ENCODE measurements at places on chromosomes 2 and 18. TPM values are rescaled to one million over a fixed set of nuclear protein-coding genes. Genes with fewer than 3 reads are reported as not detected.

Gene AQP12B
- polyA plus RNA-seq, result not detected

DNA sequence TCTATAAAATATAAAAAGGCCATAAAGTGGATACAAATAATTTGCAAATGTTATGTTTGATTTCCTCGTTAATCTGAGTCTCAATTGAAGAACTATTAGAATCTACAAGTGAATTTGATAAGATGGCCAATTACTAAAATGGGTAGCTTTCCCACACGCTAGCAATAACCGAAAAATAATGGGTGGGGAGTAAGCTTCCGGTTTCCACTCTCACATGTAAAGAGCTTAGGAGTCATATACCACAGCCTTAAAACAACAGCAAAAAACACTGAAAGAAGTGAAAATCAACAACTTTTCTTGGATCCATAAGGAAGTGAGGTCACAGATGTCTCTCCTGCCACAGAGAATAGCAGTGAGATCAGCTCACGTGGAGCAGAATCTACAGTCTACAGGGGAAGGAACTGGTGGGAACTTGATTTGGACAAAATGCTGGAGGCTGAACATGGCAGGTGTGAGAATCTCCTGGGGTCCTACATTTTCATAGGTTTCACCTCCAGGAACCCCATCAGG, 18.6 kb downstream of the THAP4 start:
- no peak for DNase-seq

DNA sequence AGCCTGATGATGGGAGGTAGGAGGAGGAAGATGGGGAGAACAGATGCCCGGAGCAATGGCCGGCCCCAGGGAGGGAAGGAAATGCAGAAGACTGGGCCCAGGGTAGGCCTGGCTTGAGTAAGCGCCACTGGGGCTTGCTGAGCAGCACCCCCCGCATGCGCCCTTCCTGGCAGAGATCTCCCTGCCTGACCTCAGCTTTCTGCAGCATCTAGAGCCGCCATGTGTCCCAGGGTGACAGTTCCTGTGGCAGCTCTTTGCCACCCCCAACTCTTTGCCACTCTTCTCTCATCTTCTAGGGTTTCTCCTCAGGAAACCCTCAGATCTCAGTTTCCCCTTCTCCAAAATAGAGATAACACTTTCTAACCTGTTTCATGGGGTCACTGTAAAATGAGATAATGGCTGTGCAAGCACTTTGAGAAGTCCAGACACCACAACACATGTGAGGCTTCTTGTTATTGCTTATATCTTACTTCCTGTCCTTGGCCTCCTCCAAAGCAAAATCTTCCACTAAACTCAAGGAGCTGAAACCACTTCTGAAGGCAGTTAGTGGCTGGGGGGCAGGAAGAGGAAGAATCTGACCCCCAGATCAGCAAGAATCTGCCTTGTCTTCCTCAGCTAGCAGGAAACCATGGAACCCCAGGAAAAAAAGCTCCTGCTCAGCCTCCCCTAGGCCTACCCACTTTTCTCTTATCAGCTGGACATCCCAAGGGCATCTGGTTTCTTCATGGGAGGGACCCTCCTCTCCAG, 64.9 kb downstream of the EPAS1 start:
- DNase-seq, result no peak

DNA sequence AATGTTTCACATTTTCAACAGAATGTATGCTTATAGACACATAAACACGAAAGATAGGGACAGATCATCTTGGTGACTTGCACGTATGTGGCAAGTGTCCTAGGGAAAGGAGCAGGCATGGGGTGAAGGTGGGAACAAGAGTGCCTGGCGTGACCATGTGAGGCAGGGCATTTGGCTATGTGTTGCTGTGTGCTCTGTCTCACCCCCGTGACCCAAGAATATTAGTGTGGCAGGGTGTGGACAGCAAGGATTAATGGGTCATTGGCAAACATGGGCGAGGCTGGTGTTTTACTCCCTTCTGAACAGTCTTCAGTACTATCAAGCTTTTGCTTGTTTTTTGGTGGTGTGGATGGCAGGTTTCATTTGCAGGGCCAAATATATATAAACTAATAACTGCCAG, 1.3 kb upstream of the VWA3B start:
- DNase-seq, result no peak

- DNase-seq, result peak; percentile 61
Measured at GRCh38 chr2:231193216-231193615, 5.2 kb upstream of the ARMC9 start.

Gene TEKT4
- polyA plus RNA-seq, result not detected

Gene TXNL4A
- 130 TPM for polyA plus RNA-seq
